ENCODE measurements at places on chromosomes 16 and 17. TPM values are rescaled to one million over a fixed set of nuclear protein-coding genes. Genes with fewer than 3 reads are reported as not detected.

The CPPED1 gene
- 13.3 TPM for total RNA-seq

DNA sequence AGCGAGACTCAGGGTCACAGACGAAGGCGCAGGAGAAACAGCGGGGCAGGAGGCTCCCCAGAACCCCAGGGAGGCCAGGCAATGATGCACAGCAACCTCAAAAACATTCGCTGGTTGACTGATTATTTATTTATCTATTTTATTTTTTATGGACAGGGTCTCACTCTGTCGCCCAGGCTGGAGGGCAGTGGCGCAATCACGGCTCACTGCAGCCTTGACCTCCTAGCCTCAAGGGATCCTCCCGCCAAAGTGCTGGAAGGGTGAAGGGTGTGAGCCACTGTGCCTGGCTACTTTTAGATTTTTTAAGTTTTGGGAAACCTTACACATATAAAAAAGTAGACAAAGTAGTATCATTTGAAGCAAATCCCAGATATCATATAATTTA is 83.5 kb downstream of the ZNF778 start:
- DNase-seq, result no peak

- DNase-seq, result no peak
Measured at GRCh38 chr17:63290784-63291183, 155.3 kb downstream of the CYB561 start.

GRCh38 chr17:27620721-27621120 is 10.3 kb upstream of the LGALS9 start:
- DNase-seq, result no peak

GRCh38 chr17:74824961-74825627 is 34.6 kb downstream of the GRIN2C start:
- DNase-seq, result peak; percentile 48

DNA sequence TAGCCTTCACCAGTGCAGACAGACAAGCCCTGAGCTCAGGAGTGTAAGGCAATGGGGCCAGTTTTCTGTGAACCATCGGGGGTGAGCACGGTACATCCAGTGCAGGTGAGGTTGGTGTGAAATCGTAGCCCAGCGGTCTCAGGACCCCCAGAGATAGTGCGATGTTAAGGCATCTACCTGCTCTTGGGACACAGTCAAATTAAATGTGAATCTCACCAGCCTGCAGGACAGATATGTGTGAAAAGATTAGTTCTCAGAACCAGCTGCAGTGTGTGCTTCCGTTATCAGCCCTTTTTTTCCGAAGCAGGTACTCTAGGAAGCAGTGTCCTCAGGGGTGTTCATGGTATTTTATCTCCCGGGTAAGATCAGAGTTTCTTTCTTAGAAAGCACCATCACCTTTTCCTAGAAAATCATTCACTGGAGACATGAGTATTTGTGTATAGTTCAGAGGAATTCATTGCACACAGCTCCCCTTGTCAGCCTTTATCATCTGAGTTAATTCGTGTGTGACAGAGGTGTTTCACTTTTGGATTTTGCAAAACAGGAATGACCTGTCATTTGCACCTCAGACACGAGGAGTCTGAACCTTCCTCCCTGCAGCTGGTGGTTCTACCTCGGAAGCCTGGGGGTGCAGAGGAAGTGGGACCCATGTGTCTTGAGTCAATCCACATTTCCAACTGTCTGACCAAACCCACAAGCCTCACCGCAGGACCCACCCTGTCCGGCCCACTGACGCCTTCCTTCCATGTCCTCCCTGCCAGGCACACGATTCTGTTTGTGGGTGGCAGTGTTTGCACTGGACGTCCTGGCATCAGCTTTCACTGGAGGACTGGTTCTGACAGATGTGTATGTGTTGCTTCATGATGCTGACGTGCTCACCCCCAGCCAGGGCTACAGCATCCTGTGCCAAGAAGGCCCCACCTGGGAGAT is 107.8 kb downstream of the CLEC16A start:
- no peak for DNase-seq

- DNase-seq, result no peak
Measured at GRCh38 chr17:13209081-13209480, 191.3 kb upstream of the ELAC2 start.

The TPSAB1 gene
- total RNA-seq, result 1.2 TPM

GRCh38 chr17:40437095-40437732 is 6.0 kb upstream of the IGFBP4 start:
- no peak for DNase-seq

GRCh38 chr16:76157629-76158028 is 119.6 kb upstream of the CNTNAP4 start:
- no peak for DNase-seq

GRCh38 chr16:89764711-89765201 is 43.4 kb downstream of the ZNF276 start:
- DNase-seq, result no peak

GRCh38 chr16:79980650-79981521 is 380.3 kb upstream of the MAF start:
- peak; percentile 6 for DNase-seq

DNA sequence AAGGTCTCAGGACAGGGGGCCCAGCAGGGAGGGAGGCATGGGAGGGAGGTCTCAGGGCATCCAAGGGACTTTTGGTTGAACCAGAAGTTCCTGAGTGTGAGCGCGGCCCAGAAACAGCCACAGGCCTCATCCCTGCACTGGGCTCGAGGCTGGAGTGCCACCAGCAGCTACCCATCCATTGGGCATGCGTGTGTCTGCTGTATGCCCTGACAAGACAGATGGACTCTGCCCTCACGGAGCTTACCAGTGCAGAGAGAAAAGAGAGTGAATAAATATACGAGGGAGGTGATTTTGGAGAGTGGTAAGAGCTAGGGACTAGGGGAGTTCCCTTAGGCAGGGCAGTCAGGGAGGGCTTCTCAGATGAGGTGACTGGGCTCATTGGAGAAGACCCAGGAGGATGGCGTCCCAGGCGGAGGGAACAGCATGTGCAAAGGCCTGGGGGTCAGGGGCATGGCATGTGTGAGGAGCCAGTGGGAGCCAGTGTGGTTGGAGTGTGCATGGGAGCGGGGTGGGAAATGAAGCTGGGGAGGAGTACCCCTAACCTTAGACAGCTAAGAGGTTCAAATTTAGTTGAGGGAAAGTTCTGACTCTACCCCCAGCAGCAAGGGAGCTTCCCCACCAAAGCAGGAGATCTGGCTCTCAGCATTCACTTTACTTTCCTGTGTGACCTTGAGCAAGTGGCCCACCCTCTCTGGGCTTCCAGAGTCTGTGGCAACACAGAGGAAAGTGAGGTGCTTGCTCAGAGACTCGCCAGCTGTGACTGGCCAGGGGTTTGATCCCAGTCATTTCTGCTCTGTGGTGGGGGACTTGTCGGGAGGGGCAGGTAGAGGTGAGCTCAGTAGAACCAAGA is 74.7 kb downstream of the SREBF1 start:
- DNase-seq, result no peak

DNA sequence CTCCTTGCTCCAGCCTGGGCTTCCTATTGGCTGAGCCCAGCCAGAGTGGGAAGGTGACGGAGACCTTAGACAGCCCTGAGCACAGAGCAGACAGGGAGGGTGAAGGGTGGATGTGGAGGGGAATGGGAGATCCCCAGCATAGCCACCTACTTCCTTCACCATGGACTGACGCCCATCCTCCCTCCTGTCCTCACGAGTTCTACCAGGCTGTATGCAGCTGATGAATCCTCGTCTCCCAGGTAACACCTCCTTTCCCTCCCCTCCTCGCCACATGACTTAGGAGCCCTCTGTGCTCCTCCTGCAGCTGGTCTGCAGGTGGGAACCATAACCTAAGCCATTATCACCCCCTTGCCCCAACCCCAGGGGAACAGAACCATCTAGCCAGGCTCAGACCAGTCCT is 9.0 kb upstream of the CRHR1 start:
- DNase-seq, result no peak

- no peak for DNase-seq
Measured at GRCh38 chr16:51268237-51268636, 117.2 kb upstream of the SALL1 start.

DNA sequence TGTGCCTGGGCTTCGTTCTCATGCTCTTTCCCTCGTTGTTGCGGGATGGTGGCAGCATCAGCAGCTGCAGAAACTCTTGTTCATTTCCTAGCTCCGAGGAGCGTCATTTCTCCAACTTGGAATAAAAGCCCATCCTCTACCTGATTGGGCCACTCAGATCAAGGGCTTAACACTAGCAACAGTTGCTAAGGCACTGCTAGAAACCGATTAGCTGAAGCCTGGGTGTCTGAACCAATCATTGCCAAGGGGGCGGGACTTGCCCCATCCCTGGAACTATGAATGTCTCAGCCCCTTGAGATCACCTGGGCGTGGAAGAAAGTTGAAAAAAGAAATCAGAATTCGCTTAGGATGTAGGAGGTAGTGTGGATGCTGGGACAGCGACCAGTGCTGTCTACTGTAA is 145.3 kb downstream of the FOXL1 start:
- DNase-seq, result peak; percentile 45

DNA sequence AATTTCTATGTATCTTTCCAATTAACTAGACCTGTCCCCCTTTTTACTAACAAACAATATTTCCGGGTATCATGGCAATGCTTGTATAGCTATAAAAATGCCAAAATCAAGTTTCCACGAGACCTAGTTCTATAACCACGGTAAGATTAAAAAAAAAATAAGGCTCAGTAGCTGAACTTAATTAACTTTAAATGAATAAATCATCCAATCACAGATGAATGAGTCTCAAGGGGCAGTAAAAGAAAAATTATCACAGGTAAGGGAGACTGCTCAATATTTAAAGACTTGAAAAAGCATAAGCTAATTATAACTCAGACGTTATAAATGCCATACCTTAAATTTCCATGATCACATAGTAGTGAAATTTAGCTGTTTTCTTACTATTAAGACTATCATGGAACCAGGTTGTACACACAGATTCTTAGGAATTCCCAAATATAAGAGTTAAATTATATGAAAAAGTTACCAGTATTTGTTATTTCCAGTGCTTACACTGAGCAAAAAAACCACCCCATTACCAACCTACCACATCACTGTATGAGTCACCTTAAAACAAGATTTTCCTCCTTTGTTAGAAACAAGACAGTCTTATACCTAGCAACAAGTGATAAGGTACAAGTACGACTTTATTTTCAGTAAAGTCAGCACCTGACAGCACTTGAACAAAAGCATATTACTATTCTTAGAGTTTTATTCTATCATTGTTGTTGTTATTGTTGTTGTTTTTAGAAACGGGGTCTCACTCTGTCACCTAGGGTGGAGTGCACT is 20.6 kb downstream of the SSH2 start:
- DNase-seq, result no peak

- no peak for DNase-seq
Measured at GRCh38 chr17:60401819-60402218, 9.9 kb upstream of the USP32 start.

DNA sequence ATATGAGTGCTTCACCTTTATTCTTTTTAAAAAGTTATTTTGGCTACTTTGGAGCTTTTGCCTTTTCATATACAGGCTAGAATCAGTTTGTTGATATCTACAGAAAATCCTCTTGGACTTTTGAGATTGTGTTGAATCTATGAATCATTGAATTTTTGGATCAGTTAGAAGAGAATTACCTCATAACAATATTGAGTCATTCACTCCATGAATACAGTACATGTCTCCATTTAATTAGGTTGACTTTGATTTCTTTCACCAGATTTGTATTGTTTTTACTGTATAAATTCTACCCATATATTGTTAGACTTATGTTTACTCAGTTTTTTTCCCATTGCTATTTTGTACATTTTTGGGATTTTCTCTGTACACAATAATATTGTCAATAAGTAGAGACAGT is 54.4 kb downstream of the TAOK1 start:
- no peak for DNase-seq

The C17orf50 gene
- not detected for total RNA-seq

The PLA2G10 gene
- total RNA-seq, result 0.22 TPM

GRCh38 chr17:44079877-44080821 is 9.6 kb downstream of the G6PC3 start:
- DNase-seq, result no peak

The ATMIN gene
- total RNA-seq, result 62.6 TPM

The ST6GALNAC2 gene
- 26.0 TPM for total RNA-seq

GRCh38 chr16:89023151-89023551 is 46.1 kb upstream of the CBFA2T3 start:
- no peak for DNase-seq

The TMIGD1 gene
- not detected for total RNA-seq

- DNase-seq, result peak; percentile 67
Measured at GRCh38 chr16:57186872-57187854, 1.0 kb downstream of the RSPRY1 start.
